Fibroblast of skin of right quadriceps (primary cell): ENCODE measurements at places on chromosomes 7 and 10.

GRCh38 chr7:41907444-41907843, 204.6 kb upstream of the INHBA start:
- DNase-seq, result no peak

DNA sequence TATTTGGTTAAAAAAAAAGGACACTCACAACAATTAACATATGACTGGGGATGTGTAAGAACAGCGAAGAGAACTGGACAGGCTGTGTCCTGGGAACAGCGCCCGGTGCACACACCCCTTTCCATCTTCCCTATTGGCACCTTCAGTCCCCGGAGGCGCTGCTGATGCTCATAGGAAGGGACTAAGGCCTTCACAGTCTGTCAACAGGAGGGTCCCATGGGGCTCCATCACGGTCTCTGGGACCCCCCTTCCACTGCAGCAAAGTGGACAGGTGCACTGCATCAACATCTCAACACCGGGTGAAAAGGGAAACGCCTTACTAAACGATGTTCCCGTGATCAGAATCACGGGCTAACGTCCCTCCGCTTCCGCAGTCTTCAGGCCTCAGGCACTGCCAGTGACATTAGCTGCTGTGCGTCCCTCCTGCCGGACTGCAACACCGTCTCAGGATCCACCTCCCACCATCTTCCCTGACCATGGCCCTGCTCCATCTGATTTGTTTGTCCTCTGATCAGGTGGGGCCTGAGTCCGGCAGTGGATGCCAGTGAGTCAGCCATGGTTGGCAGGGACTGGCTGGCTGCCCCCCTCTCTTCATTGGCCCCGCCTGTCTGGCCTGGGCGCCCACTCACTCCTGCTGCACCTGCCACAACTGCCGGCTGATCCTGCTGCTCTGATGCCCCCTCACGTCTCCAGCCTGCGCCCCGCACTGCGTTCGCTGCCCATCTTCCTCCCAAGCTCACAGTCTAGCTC, 614.7 kb downstream of the DNAJB6 start:
- no peak for DNase-seq

DNA sequence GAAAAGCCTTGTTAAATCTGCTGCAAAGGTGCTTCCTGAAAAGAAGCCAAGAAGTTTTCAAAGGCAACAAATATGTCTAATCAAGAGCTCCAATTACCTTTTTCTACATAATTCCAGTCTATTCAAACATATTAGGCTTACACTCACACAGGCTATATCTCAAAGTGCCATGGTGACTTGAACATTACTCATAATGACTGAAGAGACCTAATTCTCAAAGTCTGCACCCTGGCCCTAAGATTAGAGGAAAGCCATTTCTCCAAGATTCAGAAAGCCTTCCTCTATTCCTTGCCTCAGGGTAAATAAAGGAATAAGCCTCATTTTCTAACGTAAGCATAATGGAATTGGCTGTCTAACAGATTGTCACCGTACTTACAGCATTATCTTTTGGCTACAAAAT, 78.3 kb upstream of the THSD7A start:
- no peak for DNase-seq

DNA sequence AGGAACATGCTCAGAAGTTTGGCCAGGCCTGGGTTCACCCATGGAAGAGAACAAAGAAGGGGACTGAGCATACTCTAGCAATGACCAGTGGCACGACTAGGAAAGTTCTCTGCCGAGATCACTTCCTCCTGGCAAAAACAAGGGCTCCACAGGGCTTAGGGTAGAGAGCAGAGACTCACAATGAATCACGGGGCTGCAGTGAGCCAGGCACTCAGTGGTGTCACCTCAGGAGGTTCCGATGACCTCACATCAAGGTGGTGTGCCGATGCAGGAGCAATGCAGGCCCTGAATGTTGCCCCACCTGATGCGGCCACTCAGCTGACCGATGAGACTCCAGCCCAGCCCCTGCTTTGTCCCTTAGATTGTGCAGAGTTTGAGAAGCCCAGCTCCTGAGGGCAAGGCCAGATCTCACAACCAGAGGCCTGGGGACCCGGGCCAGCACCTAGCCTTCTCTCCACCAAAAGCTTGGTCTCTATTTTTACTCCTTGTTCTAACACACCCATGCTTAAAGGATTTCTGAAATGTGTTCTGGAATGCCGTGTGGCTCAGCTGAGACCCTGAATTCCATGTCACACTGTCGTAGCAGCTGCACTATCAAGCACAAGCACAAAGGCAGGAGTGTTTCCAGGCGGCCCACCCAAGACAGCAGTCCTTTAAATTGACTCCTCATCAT, 60.9 kb downstream of the COBL start:
- DNase-seq, result no peak

DNA sequence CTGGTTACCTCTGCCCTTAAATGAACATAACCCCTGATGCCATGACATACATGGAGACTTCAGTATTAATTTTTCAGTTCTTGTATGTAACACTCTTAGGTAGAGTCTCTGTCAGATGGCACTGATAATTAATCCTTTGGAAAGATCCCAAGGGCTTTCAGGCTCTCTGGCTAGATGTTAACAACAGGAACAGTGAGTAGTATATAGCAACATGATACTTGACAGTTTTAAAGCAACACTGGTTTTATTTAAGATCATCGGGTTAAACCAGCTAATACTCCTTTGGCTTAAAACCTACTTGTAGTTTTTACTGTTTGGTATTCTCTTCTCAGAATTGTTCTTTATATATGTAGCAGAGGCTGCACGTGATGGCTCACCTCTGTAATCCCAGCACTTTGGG, 27.3 kb downstream of the AHCYL2 start:
- DNase-seq, result no peak

DNA sequence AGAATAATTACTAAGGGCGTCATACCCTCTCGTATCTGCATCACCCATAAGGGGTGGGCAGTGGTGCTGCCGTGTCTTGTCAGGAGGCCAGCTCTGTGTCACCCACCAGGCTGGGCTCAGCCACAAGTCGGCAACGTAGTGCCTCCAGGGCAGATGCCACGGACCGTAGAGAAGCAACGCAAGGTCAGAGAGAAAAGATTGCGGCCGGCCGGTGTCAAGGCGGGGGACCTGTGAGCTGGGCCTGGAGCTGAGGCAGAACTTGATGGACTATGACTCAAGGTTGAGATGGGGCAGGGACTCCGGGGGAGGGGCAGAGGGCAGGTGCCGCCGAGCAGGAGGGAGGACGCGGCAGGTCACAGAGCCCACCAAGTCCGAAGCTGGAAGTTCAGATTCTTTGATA, 29.5 kb downstream of the FOXK1 start:
- DNase-seq, result no peak

DNA sequence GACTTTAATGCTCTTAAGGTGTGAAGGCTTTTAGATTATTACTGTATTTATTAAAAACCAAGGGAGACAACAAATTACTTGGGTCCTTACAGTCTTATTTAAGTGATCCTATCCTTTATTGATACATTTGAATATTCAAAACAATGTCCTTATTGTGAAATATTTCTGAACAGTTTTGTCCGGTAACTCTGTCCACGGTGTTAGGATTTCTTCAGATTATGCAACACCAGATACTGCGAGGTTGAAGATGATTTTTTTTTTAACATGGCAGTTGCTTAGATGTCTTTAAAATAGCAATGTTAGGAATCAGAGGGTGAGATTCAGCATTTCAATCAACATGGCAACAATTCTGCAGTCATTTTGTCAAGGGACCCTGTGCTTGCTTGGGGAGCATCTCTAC, 176.5 kb downstream of the CSTF2T start:
- no peak for DNase-seq

GRCh38 chr7:24777806-24778205, 20.5 kb upstream of the GSDME start:
- no peak for DNase-seq

DNA sequence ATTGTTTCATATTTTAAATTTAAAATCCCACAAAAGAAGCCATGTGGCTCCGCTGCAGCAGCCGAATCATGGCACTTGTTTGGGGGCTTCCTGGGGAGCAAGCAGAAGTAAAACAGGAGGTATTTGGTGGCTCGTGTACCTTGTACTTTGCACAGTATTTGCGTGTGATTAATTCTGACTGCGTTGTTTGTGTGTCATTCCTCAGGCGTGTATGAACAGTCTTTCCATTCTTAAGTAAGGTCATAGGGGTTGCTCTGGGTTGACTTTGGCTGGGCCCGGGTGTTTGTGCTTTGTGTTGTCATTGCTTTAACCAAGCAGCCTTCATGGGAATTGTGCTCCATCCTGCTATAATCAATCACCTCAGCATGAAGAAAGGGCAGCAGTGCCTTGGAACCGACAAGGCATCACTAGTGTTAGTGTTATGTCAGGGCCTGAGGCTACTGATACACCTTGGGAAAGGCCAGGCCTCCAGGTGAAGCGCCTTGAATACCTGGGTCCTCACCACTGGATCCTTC, 182.4 kb downstream of the ARHGAP21 start:
- no peak for DNase-seq

- peak; percentile 27 for DNase-seq
Measured at GRCh38 chr7:107025449-107026103, 18.9 kb upstream of the PRKAR2B start.
